ENCODE measurements at places on chromosomes 3 and 15. TPM values are rescaled to one million over a fixed set of nuclear protein-coding genes. Genes with fewer than 3 reads are reported as not detected.
A peak's percentile ranks its signal among the peaks of the same experiment; 100 is the strongest.

DNA sequence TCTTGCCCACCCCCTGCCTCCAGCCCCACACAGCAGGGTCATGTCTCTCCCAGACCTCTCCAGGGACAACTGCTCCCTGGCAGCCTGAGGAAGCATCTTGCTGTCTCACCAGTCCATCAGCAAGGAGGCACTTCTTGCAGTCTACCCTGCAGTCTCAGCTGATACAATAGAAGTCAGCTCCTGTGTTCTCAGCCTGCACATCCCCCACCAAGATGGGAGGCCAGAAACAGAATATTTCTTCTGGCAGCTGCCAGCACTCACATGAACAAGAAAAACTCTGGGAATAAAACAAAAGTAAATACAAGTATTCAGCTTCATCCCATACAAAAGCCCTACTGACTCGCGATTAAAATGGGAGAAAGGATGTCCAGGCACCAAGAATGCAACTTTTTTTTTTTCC lies 457.4 kb upstream of the PROK2 start:
- DNase-seq: no peak

Gene ZKSCAN7
- 1.2 TPM for total RNA-seq

- no peak for DNase-seq
Measured at GRCh38 chr3:169295912-169296570, 367.5 kb downstream of the MECOM start.

- no peak for DNase-seq
Measured at GRCh38 chr3:57143886-57144459, 21.2 kb downstream of the IL17RD start.

Gene C3orf20
- not detected for total RNA-seq

Gene NTRK3
- total RNA-seq: 1.5 TPM

DNA sequence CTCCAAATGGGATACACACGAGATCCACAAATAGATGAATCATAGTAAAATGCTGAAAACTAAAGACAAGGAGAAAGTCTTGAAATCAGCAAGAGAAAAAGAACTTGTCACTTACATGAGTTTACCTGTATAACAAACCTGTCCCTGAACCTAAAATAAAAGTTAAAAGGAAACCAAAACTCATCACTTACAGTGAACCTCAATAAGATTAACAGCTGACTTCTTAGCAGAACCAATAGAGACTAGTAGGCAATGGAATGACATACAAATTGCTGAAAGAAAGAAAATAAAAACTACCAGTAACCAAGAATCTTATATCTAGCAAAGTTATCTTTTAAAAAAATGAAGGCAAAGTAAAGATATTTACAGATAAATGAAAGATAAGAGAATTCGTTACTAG lies 27.4 kb downstream of the SEC22A start:
- no peak for DNase-seq

DNA sequence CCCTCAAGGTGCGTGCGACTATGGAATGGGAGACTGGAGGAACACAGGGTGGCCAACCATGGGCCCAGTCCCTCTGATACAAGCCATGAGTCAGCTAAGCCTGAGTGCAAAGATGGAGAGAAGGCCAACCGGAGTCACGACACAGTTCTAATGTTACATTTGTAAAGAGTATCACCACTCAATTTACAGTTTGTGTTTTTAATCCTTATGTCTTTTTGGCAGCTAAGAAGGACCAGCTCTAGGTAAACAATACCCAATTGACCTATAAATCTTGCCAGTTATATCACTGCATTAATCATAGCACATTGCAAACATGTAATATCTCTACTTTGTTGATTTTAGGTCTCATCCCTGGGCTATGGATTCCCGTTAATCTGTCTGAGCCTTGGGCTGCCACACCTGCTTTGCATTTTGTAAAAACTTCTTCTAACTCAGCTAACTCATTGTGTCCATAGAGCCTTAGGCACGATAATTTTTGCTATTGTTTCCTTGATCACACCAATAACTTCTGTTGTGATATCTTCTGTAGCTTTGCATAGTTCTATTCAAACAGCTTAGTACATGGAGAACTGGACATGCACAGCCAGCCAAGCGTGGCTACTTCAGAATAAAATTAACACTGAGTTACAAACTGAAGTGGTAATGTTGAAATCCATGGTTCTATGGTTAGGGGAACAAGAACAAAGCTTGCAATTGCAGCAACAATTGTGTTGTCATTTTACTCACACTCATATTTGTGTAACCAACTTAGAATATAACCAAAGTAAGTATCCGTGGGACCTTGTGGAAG lies 50.3 kb downstream of the LSM3 start:
- DNase-seq: peak; percentile 18

- DNase-seq: no peak
Measured at GRCh38 chr3:6600237-6600636, 260.7 kb upstream of the GRM7 start.

Gene LRRC31
- 66.0 TPM for total RNA-seq

GRCh38 chr3:46183330-46183729 lies 24.8 kb downstream of the CCR1 start:
- no peak for DNase-seq

Gene ATP8B4
- 2.7 TPM for total RNA-seq

All from colonic mucosa (tissue), 4 donors.